ENCODE measurements at places on chromosomes 7 and 10.

- DNase-seq = no peak
These were observed 19.1 kb downstream of the DNAJB6 start for GRCh38 chr7:157355784-157356511.

GRCh38 chr10:72605122-72605521 lies 20.8 kb downstream of the MICU1 start:
- DNase-seq = no peak

- peak; percentile 94 for DNase-seq
These were observed 107.3 kb downstream of the AHR start for GRCh38 chr7:17405786-17406185.

- no peak for DNase-seq
These were observed 44.8 kb upstream of the ORC5 start for GRCh38 chr7:104252409-104253134.

DNA sequence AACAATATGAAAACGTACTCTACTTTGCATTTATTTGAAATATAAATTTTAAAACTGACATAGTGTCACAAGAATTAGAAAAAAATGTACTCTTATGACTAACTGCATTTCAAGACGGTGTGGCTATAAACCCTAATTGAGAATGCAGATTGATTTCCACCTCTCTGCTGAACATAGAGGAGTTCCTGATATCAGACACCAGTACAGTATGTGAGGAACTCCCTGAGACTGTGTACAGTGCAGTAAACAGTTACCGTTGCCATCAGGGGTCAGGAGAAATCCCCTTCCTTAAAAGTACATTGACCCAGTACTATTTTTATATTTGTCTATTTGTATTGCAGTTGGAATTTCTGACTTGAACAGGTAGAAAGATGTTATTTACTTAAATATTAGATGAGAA lies 61.8 kb upstream of the DKK1 start:
- DNase-seq = no peak

GRCh38 chr10:107056182-107056581 lies 108.3 kb downstream of the SORCS1 start:
- no peak for DNase-seq

- no peak for DNase-seq
These were observed 20.3 kb downstream of the GPRIN2 start for GRCh38 chr10:46536171-46536570.

DNA sequence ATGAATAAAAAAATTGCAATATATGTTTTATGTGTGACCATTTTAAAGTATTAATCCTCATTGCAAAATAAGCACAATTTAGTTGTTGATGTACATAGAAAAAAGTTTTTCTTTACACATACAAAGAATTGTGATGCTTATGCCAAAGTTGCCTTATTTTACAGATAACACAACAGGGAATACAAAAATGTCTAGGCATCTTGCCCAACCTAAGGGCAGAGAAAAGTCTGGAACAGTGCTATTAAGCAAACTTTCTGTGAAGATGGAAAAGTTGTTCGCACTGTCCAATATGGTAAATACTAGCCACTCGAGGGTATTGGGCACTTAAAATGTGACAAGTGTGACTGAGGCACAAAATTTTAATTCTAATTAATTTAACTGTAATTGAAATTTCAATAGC lies 190.2 kb upstream of the HGF start:
- no peak for DNase-seq

- DNase-seq = no peak
These were observed 48.3 kb downstream of the ZMIZ1 start for GRCh38 chr10:79116801-79117723.

DNA sequence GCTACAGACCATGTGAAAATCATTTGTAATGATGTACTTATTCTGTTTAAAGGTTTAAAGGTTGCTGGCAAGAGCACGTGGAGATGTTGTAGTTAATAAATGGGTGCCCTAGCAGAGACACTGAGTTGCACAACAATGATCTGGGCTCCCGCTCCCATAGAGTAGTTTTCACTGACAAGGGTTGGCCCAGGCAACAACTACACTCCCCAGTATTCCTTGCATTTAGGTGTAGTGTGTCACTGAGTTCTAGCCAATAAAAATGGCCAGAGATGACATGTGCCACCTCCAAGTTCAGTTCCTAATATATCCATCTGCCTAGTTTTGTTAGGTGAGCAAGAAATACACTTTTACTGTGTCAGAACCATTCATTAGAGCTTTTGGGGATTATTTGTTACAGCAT lies 392.1 kb upstream of the MTPN start:
- no peak for DNase-seq

DNA sequence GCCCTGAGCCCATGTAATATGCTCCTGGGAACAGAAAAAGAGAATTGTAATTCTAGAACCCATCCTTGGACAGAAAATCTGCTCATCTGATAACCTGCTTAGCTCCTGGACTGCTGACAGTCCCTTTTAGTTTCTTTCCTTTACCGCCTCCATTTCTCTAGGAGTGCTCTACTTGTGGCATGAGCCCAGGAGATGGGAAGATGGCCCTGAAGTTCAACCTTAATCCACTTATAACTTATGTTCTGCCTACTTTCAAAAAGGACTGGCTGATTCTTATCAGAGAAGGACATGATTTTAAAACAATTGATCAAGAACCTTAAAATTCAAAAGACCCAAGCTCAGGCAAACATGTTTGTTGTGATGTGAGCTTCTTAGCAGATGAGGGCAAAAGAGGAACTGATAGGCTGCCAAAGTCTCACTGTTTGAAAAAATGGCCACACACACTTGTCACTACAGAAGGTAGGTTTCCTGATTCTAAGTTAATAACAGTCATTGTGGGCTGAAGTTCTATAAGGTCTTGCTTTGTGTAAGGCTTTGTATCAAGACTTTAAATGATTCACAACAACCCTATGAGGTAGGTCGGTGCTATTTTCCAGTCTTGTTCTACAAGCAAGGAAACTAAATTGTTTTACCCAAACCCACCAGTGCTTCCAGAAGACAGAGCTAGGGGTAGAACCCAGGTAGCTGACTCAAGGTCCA lies 94.3 kb upstream of the AFAP1L2 start:
- DNase-seq = no peak

DNA sequence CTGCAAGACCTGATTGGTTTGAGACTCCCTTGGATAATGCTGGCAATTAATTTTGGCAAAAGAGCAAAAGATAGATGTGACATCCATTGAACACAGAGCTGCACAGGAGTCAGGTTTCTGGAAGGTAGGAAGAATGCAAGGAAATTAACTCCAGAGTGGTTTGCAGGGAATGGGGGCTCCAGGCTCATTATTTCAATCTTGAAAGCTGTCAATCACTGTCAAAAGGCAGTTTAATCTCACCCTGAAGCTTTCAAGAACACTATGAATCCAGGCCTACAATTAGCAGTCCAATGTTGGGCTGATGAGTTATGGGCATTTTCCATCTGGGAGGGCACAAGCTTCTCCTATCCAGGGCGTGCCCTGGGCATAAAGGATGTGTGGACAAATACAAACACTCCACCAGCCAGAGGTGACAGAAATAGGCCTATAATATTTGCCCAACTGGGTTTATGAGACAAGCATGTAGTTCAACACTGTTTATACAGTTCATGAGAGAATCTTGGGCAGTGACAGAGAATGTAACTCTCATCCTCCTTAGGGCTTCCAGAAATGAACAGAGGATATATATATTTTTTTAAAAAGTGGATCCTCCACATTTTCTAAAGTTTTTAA lies 80.5 kb downstream of the KCNMA1 start:
- DNase-seq = no peak

GRCh38 chr10:66259836-66260235 lies 666.0 kb upstream of the LRRTM3 start:
- no peak for DNase-seq

DNA sequence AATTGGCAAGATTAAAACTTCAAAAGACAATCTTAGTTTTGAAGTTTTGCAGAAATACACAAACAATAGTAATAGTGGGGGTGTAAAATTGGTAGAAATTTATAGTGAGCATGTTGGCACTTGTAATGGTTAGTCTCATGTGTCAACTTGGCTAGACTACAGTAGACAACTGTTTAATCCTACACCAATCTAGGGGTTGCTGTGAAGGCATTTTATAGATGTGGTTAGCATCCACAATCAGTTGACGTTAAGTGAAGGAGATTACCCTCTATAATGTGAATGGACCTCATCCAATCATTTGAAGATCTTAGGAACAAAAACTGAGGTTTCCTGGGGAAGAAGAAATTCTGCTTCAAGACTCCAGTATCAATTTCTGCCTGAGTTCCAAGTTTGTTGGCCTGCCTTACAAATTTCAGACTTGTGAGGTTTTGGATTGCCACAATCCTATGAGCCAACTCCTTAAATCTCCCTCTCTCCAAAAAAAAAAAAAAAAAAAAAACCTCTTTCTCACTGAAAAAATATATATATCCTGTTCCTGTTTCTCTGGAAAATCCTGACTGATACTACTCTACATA lies 531.6 kb upstream of the IGFBP3 start:
- DNase-seq = no peak

DNA sequence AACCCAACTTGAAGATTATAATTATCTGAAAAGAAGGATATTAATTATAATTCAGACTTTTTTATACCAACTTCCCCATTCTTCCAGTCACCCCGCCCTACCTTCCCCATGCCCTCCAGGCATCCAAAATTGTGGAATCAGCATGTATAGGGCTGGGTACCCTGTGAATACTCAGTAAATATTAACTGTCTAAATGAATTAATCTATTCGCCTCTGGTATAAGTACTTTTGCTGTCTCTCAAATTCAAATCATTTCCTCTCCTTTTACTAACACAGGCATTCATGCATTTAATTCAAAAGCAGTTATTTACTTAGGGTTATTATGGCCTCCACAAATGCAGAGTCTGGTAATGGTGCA lies 26.5 kb upstream of the GOT1 start:
- no peak for DNase-seq

DNA sequence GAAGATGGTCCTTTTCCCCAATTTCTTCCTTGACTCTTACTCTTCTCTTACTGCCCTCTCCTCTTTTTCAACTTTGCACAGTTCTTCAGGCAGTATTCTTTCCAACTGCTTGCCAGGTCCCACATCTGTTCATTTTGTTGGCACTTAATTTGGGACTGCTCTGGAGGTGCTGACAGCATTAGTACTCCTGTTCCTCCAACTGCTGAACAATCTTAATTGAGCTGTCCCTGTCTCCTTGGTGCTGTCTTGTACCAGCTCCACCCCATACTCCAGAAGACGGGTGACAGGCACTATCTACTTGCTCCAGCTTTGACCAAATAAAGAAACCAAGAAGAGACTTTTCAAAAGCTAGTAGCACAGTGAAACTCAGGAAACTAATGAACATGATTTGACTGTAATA lies 160.0 kb downstream of the PDE1C start:
- DNase-seq = no peak

DNA sequence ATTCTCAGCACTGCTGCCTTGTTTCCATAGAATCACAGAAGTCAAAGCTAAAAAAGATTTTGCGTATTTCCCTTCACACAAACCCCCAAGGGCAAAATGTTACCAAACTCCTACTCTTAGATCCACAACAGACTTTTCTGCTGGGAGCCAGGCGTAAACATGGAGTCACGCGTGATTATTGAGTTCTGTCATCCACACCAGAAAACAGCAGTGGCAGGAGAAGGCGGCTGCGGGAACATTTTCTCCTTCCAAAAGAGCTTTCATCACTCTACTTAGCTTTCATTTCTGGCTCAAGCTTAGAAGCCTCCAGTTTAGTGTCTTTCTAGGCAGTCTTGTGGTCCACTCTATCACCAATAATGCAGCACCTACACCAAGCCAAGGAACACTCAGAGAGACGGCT lies 712.9 kb upstream of the NRP1 start:
- DNase-seq = no peak

GRCh38 chr7:112023786-112024185 lies 182.4 kb downstream of the DOCK4 start:
- DNase-seq = no peak

GRCh38 chr10:12844811-12845483 lies 156.6 kb downstream of the CCDC3 start:
- DNase-seq = peak; percentile 24

- no peak for DNase-seq
These were observed 27.0 kb downstream of the COL1A2 start for GRCh38 chr7:94421681-94422080.

GRCh38 chr10:77173615-77174461 lies 463.8 kb downstream of the KCNMA1 start:
- peak; percentile 50 for DNase-seq

DNA sequence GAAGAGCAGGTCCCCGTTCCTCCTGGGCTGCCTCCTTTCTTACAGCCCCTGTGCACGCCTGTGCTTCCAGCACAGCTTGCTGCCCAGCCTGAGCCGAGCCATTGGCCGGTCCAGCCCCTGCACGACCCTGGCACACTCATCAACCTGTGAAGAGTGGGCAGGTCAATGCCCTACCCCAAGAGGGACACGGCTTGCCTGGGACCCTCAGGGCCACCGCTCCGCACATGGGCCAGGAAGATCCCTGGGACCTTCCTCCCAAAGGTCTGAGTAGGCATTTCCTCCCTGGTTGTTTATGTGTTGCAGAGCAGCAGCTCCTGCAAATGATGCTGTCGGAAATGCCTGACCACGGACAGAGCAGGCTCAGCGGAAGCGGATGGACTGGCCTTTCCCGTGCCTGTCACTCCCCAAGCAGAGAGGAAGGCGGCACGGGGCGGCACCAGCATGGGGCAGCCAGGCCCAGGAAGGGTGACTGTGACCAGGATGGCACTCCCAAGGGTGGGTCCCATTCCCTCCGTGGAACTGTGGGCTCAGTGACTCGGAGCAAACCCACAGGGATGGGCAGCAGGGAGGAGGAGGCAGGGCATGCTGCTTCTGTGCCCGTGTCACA lies 252.5 kb downstream of the TNS3 start:
- DNase-seq = no peak

- DNase-seq = no peak
These were observed 259.7 kb downstream of the CALN1 start for GRCh38 chr7:72152161-72153131.

GRCh38 chr7:131076711-131077181 lies 250.9 kb upstream of the MKLN1 start:
- DNase-seq = no peak

DNA sequence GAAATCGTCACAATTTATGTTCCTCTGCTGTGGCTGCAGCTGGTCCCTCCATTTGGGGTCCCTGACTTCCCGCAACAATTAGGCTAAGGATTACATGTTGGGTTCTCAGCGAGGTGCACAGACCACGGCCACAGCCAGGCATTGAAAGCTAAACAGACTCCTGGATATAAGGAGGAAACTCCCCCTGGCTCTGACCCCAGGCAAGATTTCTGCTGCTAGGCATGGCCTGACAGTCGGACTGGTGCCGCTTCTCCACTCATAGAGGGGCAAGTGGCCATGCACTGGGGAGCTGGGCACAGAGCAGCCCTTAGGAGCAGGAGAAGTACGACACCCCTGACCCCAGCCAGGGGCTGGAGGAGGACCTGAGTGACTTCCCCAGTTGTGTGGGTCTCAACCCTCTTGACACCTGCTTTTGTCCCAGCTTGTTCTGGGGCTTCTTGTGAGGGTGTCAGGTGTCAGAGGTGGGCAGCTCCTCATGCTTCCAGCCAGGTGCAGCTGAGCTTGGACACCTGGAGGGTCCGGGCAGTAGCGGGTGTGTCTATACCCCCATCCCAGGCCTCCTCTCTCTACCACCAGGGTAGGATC lies 38.3 kb downstream of the TSPAN15 start:
- DNase-seq = no peak

GRCh38 chr10:14571866-14572507 lies 202.7 kb downstream of the FAM107B start:
- no peak for DNase-seq

- DNase-seq = no peak
These were observed 49.8 kb downstream of the SLC29A4 start for GRCh38 chr7:5332579-5332978.
